ENCODE measurements at places on chromosomes 12 and 14.

DNA sequence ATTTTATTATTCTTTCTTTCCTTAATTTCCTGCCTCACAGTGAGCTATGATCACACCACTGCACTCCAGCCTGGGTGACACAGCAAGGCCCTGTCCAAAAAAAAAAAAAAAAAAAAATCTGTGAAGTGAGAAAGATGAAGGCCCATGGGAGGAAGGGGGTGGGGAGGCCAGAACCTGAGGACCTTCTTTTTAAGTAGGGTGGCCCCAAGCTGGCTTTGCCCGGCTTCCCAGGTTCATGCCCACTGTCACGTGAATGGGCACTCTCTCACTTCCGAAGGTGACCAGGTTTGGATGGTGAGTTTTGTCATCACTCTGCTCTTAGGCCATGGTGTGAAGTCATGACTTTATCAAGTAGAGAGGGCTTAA lies 82.3 kb downstream of the TNFAIP2 start:
- DNase-seq, result no peak

GRCh38 chr12:80325167-80325959 lies 118.7 kb upstream of the PTPRQ start:
- DNase-seq, result no peak

DNA sequence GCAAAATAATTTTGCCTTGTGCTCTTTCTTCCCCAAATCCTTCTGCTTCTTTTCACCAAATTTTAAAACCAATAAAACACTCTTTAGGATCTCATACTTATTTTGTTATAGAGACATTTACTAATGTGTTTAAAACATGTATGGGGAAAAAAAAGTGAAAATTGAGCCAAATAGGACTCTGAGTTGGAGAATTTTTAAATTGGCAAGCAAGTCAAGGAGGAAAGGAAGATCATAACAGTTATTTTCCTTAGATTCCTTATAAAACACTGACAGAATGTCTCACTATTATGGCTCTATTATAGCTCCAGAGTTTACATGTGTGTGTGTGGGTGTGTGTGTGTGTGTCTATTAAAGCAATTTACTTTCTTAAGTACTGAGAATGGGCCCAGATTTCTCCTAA lies 220.5 kb downstream of the SLC6A15 start:
- DNase-seq, result no peak

GRCh38 chr14:59755409-59756135 lies 115.0 kb downstream of the RTN1 start:
- DNase-seq, result no peak

- no peak for DNase-seq
Observed at GRCh38 chr14:49863487-49864281, 11.1 kb upstream of the NEMF start.

GRCh38 chr14:81070511-81070910 lies 115.1 kb downstream of the TSHR start:
- DNase-seq, result no peak

GRCh38 chr14:74661726-74662450 lies 49.9 kb upstream of the LTBP2 start:
- no peak for DNase-seq

- DNase-seq, result no peak
Observed at GRCh38 chr12:10408842-10409241, 715 bp downstream of the KLRC4 start.

DNA sequence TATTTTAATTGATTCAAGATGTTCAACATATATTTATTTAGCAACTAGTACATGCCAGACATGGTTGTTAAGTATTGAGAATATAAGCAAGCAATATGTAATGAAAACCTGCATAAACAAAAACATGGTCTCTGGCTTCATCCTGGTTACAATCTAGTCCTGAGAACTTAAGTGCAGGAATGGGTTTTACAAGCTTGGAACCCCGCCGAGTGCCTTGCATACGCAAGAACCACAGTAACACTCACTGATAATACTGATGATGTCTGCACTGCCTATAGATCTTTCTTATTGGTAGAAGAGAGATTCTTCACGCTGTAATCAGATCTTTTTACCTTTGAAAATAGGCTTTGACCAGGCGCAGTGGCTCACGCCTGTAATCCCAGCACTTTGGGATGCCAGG lies 22.9 kb upstream of the CALM1 start:
- DNase-seq, result no peak

DNA sequence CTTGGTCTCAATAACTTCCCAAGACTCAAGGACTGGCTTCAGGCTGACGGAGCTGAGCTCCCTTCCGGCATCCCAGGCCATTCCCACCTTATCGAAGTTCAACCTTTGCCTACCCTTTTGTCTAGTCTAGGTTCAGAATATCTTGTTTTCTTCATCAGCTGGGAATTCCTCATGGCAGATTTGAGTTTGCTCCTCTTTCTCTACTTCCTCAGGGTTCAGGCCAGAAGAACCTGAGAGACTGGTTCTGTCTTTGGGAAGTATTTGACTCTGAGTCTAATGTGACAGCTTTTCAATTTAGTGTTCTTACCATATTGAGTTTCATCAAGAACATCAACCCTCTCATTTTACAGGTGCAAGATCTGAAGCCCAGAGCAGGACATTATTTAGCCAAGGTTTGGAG lies 2.1 kb downstream of the BIN2 start:
- DNase-seq, result no peak

GRCh38 chr14:51041108-51041531 lies 53.8 kb downstream of the TRIM9 start:
- DNase-seq, result no peak

DNA sequence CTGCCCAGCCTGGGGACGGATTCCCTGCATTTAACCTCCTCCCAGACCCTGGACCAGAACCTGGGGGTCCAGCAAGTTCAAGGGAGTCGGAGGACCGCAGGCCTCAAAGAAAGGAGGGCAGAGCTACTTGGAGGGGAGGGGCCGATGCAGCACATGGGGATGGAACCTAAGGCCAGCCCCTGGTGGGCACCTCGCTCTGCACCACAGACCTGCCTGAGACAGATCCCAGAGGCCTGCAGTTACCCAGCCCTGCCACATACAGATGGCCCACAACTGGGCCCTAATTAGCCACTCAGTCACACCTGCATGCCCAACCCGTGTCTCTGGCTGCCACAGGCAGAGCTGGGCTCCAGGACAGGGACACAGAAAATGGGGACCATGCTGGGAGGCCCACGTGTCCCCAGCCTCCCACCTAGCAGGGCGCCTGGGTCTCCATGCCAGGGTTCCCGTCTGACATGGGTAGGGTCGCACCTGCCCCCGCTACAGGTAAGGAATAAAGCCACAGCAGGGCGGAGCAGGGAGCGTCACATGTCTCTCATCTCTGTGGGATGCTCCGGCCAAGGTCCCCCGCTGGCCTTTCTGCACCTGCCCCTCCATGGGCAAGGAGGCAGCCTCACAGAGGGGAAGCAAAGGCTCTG lies 16.7 kb downstream of the AKT1 start:
- DNase-seq, result no peak

GRCh38 chr14:28784096-28785048 lies 17.8 kb downstream of the FOXG1 start:
- DNase-seq, result no peak

- no peak for DNase-seq
Observed at GRCh38 chr14:48726080-48726642, 860.0 kb downstream of the RPS29 start.

DNA sequence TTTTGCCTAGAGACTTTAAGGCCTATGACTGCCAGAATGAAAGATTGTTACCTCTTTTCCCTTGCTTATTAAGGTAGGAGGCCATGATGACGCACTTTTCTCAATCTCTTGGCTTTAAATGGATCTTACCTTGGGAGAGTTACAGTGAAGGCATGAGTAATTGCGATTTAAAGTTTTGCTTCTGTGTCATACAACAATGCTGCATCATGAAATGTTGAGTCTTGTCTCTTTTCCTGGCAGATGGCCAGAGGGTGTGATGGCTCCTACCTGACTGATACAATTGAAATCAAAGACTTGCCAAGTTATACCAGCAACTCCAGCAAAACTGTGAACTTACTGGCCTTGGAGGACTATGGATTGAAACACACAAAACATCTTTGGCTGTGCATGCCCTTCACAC lies 17.2 kb upstream of the LRRK2 start:
- DNase-seq, result no peak

Measured in DMS79 (cell line).